ENCODE measurements at places on chromosomes 16 and 17.
A peak's percentile ranks its signal among the peaks of the same experiment; 100 is the strongest.

DNA sequence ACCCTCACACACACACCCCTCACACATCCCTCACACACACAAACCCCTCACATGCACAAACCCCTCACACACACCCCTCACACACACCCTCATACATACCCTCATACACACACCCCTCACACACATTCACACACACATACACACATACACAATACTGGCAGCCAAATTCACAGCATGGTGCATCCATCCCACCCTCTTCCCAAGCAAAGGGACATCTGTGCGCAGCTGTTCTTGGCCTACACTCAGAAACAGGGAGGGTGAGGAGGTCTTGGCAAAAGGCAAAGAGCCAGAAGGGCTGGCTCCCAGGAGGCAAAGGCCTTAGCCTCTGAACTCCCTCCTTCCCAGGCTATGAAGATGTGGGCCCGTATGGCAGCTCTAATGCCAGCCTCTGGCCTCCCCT is 23.4 kb downstream of the C17orf67 start:
- no peak for DNase-seq

DNA sequence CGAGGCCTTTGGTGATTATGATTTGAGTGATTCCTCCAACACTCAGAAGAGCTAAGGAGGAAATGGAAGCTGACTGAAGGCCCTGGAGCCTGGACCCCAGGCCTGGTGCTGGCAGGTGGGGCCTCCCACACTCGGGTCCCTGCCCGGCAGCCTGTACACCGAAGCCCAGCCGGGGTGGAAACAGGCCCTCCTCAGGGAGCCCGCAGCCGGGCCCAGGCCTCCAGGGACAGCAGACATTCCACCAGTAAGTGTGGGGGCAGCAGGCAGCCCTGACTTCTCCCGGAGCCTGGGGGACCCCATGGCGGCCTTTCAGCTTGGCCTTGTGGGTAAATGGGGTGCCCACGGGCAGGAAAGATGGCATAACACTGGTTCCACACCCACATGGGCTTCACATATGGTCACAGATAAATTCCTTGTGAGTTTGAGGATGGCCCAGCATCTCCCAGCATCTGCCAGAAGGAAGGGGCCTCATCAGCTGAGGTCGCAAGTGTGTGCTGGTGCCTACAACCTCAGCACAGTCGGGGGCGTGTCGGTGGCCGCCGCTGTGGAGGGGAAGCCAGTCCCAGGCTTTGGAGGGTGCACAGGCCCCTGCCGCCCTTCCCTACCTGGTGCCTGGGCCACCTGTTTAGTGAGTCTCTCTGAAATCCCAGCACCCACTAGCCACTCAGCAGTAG is 29.2 kb upstream of the SLC38A10 start:
- DNase-seq: no peak

GRCh38 chr16:9518051-9518450 is 426.6 kb downstream of the HAPSTR1 start:
- no peak for DNase-seq

GRCh38 chr17:76816590-76817135 is 51.5 kb upstream of the MGAT5B start:
- peak; percentile 65 for DNase-seq

DNA sequence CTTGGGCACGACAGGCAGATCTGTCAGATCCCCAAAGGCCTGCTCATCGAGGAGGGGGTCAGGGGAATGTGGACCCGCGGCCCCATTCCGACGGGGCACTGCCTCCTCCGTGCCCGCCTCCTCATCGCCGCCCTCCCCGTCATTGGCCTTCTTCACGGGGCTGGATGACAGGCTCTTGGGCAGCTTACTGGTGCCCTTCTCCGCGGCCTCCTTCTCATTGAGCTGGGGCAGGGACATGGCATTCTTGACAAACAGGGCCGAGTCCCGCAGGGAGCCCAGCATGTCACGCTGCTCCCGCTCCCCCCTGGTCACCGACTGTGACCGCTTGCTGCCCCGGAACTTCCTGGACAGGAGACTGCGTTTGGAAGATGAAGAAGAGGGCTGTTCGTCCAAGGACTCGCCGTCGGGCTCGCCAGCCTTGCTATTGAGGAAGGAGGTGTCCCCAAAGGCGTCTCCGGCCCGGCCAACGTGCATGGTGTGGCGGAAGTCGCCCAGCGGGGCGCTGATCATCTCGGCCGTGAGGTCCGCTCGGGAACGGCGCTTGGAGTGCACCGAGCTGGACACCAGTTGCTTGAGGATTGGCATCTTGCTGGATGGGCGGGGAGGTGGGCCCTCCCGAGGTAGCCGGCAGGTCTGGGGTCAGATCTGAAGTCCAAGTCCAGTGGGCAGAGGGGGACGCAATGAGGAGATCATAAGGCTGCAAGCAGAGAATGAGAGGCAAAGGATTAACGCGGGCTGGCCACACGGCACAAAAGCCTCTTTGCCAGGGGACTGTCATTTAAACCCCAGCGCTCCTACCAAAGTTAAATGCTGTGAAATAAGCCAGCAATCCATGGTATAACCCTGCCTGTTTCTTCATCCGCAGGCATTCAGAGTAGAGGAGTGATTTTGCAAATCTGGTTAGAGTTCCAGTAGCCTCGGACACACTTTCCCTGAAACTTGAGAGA is 24.5 kb upstream of the CPSF4L start:
- no peak for DNase-seq

- no peak for DNase-seq
Observed at GRCh38 chr17:39118674-39119419, 32.6 kb downstream of the PLXDC1 start.

DNA sequence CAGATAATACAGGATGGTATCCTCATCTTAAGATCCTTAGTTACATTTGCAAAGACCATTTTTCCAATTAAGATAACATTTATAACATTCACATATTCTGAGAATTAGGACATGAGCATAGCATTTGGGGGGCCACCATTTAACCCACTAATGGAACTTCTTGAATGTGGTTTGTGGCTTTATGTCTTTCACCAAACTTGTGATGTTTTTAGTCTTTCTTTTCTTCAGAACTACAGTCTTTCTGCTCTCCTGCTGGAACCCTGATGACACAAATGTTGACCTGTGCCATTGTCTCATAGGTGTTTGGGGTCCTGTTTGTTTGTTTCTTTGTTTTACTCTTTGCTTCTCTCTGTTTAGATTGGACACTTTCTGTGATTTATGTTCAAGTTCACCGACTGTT is 23.2 kb downstream of the COX11 start:
- DNase-seq: no peak

GRCh38 chr17:41777574-41778188 is 8.8 kb downstream of the JUP start:
- no peak for DNase-seq

DNA sequence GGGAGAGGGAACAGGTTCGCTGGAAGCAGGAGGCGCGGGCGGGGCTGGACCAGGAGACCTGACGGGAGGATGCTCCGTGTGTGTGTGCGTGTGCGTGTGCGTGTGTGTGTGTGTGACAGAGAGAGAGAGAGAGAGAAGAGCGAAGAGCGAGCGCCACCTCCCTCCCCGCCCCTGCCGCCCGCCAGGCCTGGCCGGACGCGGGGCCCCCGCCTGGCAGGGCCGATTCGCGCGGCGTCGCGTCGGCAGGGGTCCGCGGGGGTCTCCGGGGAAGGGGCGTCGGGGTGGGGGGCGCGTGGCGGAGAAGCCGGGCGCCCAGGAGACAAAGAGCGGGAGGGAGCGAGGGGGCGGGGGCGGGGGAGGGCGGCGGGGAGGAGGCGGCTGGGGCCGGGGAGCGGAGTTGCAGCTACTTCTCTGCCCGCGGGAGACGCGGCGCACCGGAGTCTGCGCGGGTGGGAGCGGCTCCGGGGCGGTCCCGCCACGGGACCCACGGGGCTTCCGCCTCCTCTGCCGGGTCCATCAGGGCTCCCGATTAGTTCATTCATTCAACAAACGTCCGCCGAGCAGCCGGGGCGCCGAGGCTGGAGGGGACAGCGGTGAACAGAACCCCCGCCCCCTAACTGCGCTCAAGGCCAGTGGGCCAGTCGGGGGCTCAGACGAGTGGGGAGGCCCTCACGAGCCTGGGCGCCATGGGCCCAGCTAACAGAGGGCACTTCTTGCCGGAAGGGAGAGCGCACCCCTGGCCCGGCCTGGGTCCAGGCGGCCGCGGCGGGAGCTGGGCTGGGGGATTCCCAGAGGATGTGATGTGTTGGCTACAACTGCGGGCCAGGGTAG is at the start of gene SAMD14:
TSS of gene SAMD14 (minus strand) at position 433 of the 831 bp plus-strand sequence. CDS start 5,201 bp downstream, outside the sequence.
- DNase-seq: peak; percentile 56

- no peak for DNase-seq
Observed at GRCh38 chr16:75265911-75266701, 14.7 kb upstream of the BCAR1 start.

- DNase-seq: no peak
Observed at GRCh38 chr16:8880839-8881510, 1.2 kb upstream of the LITAFD start.

GRCh38 chr16:48252013-48252412 is 4.7 kb upstream of the ABCC11 start:
- no peak for DNase-seq

- DNase-seq: peak; percentile 28
Observed at GRCh38 chr16:57016301-57016700, 26.9 kb downstream of the NLRC5 start.

GRCh38 chr16:56257239-56257638 is 66.0 kb downstream of the GNAO1 start:
- no peak for DNase-seq

DNA sequence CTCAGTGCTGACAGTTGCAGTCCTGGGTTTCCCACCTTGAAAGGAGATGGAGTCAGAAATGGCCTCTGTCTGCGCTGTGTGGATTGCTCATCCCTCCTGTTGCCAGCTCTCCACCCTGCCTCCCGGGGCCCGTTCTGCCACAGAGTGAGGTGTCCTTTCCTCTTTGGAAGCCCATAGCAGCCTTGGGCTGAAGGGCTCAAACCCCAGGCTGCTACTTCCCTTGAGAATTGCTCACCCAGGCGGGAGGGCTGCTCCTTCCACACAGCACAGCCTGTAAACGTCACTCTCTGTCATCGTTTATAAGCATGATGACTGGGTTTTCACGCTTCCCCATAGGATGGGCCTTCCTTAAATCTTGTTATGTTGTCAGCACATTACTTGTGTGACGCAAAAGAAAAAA is 62.7 kb downstream of the FOXK2 start:
- DNase-seq: no peak

DNA sequence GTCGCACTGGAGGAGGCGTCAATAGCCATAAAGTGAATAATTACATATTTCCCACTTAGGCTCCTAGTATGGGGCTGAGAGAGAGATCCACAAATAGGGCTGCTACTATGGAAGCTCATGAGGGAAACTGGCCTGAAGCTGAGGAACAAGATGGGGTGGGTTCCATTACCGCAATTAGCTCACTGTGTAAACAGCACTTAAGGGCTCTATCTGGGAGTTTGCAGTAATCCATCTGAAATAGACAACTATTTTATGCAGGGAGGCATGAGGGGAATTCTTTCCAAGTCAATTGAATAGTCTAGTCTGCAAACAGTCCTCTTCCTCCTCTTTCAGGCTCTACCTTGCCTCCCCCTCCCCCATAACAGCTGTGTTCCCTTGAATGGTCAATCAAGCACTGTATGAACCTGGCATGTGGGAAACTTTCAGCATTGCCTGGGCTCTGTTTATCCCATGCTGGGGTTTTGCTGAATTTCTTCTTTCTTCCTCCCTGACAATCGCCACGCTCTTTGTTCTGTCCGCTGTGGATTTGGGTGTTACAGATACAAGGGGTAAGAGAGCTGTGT is 56.1 kb upstream of the MAF start:
- no peak for DNase-seq

GRCh38 chr17:11122908-11123307 is 118.1 kb upstream of the SHISA6 start:
- DNase-seq: no peak

DNA sequence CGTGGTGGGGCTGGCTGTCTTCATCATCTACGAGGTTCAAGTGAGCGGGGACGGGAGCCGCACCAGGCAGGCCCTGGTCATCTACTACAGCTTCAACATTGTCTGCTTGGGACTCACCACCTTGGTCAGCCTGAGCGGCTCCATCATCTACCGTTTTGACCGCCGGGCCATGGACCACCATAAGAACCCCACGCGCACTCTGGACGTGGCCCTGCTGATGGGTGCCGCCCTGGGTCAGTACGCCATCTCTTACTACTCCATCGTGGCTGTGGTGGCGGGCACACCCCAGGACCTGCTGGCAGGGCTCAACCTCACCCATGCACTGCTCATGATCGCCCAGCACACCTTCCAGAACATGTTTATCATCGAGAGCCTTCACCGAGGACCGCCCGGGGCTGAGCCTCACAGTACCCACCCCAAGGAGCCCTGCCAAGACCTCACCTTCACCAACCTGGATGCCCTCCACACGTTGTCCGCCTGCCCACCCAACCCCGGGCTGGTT is 5.1 kb upstream of the OTOP3 start:
- no peak for DNase-seq

DNA sequence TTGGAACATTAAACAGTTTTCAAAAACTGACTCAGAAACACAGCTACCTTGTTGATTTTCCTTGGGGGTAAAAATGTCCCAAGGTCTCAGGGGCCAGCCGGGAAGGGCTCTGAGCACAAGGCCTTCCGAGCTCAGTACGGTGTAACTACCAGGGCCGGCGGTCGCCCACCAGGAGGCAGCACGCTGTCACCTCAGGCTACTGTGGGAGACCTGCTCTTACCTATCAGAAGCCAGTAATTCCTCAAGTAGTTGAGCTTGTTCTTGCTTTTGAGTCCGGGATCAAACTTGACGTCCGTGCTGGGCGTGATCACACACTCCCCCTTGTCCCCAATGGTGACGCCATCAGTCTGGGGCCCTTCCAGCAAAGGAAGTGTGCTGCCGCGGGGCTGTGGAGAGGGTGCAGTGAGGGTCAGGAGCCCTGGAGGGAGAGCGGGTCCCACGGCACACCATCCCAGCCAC is 43.4 kb upstream of the ICAM2 start:
- peak; percentile 61 for DNase-seq
